RWPE1 (cell line): ENCODE measurements at places on chromosomes 12 and 14.

- no peak for DNase-seq
These were observed 22.2 kb downstream of the CCDC88C start for GRCh38 chr14:91395466-91395865.

- no peak for DNase-seq
These were observed 5.1 kb downstream of the SHMT2 start for GRCh38 chr12:57234571-57235016.

- no peak for DNase-seq
These were observed 3.0 kb downstream of the ERO1A start for GRCh38 chr14:52692248-52692962.

- no peak for DNase-seq
These were observed 46.7 kb downstream of the PDE3A start for GRCh38 chr12:20415028-20415427.

GRCh38 chr12:3962631-3963483 lies 89.7 kb upstream of the PARP11 start:
- DNase-seq, result no peak

- no peak for DNase-seq
These were observed 40.1 kb downstream of the ANO2 start for GRCh38 chr12:5904969-5905368.

GRCh38 chr12:31736472-31736871 lies 7.7 kb upstream of the AMN1 start:
- no peak for DNase-seq

GRCh38 chr14:32307881-32308582 lies 21.1 kb upstream of the AKAP6 start:
- DNase-seq, result no peak

- no peak for DNase-seq
These were observed 1551.5 kb upstream of the SEL1L start for GRCh38 chr14:83085136-83085535.

DNA sequence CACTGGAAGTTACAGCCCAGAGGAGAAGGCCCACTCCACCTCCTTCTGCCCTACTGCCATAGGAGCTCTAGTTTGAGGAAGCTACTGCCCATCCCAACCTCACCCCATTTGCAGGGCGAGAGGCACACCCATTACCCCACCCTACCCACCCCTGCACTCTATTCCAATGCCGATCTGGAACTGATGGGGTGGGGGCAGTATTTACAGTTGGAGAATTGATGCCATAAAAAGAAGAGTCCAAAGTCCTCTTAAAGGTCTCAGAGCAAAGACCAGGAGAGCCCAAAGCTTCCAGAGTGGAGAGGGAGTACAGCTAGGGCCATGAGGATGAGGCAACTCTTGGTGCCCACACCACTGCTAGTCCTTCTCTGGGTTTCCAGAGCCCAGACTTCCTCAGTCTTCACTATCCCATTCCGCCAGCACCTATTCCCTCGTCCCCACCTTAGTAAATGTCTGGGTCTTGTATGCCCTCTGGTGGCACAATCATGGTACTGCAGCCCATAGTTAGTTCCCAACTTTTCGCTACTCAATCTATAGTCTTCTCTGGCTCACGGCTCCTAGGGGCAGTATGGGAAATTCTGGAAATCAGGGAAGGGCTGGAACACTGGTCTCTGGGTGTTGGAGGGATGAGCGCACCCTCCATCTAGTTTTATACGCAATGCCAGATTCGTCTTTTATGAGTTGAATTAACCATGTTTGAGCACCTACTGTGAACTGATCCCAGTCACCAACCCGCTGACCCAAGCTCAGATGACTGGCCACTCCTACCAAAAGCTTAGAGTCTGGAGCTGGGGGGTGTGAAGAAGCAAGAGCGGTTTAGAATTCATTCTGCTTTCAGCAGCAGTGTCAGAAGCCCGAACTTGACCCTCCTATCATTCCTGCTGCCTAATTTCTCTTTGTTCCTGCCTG lies 6.9 kb upstream of the ADCY6 start:
- DNase-seq, result peak; percentile 89

DNA sequence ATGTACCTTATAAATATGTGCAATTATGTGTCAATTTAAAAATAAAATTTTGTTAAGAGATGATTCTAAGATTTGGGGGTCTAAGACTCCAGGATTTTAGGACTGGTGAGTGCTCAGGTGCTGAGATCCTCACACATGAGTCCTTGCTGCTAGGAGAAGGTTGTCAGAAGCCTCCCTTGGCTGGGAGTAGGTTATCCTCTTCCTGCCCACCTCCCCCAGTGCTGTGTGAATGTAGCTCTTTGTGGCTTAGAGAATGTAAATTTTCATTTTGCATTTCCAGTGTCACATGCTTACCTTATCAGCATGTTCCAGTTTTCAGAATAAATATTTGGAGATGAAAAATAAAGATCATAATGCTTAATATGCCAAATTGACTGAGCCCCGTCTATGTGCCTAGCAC lies 114.2 kb upstream of the MDM1 start:
- no peak for DNase-seq

GRCh38 chr12:34294671-34295365 lies 272.5 kb downstream of the ALG10 start:
- no peak for DNase-seq

DNA sequence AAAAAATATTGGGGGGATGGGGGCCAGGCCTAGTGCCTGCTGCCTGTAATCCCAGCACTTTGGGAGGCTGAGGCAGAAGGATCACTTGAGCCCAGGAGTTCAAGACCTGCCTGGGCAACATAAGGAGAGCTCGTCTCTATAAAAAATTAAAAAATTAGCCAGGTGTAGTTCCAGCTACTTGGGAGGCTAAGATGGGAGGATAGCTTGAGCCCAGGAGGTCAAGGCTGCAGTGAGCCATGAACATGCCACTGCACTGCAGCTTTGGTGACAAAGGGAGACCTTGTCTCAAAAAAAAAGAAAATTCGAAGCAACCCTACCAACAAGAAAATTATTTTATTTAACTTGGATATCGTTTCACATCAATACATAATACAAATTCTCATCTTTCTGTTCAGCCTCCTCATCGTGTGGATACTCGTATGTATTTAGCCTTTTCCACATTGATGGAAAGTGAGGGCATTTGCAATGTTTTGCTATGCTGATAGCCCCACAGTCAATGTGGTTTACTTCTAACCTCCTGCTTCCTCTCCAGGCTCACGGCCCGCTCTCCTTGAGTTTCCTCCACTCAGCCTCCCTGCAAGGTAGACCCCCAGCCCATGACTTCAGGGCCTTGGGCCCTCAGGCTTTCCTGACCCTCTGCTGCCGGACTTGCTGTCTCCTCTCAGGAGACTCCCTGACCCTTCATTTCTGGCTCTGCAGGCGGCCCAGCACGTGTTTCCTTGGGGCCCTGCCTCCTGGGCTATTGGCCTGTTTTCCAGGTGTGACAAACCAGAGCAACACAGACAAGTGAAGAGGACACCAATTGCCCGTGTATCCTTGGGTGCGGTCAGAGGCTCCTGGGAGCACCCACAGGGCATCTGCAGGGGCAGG lies 54.8 kb downstream of the NFKBIA start:
- DNase-seq, result no peak
